Cardiac muscle cell (in vitro differentiated cells and primary cell): ENCODE measurements at places on chromosomes 11 and 22.

DNA sequence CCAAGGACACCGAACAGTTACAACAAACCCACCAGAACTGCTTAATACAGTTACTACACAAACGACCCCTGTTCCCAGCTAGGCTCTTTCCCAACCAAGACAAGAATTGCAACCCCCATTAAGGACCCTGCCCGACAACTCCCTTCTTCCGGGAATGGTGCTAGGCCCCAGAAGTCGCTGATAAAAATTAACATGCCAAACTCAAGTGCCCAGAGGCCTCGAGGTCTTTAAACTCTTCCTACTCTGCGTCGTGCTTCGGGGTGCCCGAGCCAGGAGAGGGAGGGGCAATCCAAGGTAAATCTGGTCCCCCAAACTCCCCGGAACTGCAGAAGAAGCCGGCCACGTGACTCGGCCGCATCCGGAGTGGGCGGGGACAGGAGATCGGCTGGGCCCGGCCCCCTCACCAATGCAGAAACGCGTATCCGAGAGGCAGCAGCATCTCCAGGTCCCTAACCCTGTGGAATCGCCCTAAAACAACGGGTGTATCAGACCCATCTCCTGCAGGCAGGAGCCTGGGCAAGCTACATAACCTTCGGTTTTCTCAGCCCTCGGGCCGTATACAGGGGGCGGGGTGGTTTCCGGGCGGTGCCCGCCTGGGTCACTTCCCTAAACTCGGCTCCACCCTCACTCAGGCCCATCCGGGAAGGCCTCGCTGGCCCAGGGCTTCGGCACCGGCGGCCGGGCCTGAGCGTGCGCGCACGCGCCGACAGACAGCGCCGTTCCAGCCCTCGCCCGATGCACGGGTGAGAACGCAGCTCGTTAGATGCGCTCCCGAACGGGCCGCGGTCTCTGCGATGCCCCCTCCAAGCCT lies 1.1 kb downstream of the CFL1 start:
- H3K27me3 ChIP-seq: no peaks in the 10 kb centered on the region
- peak overlapping the region; percentile 99 for H3K27ac ChIP-seq
- H3K4me1 ChIP-seq: peaks cover 7% of the 10 kb centered on the region

DNA sequence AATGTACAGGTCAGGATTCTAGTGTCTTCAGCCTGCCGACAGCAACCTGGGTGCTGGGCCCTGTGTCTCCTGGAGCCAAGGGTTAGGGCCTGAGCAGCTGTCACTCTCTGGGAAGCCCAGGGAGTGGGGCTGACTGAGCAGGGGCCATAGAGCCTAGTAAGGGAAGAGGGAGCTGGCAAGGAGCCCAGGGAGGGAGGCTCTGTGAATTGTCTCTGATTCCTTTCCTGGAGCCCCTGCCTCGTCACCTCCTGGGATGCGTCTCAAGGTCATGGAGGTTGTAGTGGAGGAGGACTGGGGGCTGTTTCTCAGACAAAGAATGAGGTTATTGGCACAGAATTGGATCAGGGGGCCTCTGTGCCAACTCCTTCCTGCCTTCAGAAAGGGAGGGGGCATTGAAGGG lies 11.8 kb downstream of the SOX10 start:
- H3K27ac ChIP-seq: peak overlapping the region; percentile 59
- H3K4me1 ChIP-seq: peaks cover 10% of the 10 kb centered on the region
- peak; percentile 9 for DNase-seq
- peaks cover 2% of the 10 kb centered on the region for H3K36me3 ChIP-seq
- H3K27me3 ChIP-seq: no peaks in the 10 kb centered on the region
- H3K4me3 ChIP-seq: no peak overlapping the region

DNA sequence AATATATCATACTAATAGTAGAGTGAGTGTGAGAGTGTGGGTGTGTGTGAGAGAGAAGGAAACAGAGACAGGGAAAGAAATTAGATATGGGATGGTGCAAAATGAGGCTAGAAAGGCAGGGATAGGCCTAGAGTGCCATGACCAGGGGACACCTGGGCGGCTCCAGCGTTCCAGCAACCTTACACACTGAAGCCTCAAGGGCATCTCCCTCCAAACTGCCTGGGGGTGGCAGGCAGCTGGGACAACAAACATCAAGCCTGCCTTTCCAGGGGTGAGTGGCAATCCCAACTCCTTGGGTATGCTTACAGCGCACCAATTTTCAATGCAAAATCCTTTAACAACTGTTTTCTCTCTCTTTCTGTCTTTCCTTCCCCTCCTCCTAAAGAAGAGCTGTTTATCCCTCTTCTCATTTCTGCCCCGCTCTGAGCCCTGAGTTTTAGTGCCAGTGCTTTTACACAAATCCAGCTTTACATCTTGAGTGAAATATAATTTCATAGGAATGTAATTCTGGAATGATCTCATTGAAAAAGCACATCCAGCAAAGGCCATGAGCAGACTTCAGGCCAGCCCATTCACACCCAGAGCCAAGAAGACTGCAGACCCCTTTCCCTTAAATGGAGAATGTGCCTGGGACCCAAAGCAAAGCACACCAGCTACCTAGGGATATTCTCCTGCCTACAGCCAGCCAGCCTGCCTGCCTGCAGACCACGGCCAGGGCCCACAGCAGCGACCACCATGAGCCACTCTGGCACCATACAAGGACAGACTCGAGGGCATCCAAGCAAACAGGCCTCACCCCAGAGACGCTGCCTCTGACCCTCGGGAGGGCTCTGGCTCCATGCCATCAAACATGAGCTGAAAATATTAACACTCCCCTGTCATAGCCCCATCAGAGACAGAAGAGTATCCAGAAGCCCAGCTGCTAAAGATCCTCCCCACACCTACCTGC lies 90.3 kb downstream of the RPL27A start:
- no peaks in the 10 kb centered on the region for H3K36me3 ChIP-seq
- no peaks in the 10 kb centered on the region for H3K27me3 ChIP-seq
- no peak for DNase-seq
- H3K27ac ChIP-seq: no peak overlapping the region

GRCh38 chr22:20783844-20784723 lies 10.2 kb downstream of the SERPIND1 start:
- H3K27ac ChIP-seq: no peak overlapping the region
- peak; percentile 61 for DNase-seq
- H3K4me3 ChIP-seq: no peak overlapping the region
- H3K27me3 ChIP-seq: no peaks in the 10 kb centered on the region
- H3K36me3 ChIP-seq: no peaks in the 10 kb centered on the region

- H3K36me3 ChIP-seq: no peaks in the 10 kb centered on the region
- H3K4me3 ChIP-seq: no peak overlapping the region
- no peaks in the 10 kb centered on the region for H3K27me3 ChIP-seq
- peaks cover 9% of the 10 kb centered on the region for H3K4me1 ChIP-seq
- no peak for DNase-seq
Measured at GRCh38 chr11:75174781-75175370, 24.0 kb downstream of the SLCO2B1 start.

DNA sequence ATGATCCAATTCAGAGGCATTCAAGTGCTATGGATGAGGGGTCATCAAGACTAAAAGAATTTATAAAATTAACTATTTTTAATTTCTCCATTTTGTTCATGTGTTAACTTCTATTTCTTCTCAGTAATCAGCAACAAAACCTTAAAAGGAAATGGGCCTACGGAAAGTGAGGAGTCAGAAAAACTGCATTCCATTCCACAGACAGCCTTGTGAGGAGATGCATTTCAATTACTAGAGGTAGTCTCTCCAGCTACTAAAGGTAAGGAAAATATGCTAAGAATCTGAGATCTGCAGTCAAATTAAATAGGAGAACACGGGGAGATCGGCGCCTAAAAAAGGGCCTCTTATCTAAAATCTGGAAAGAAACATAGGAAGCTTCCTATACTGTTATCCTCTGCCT lies 661.7 kb downstream of the DLG2 start:
- DNase-seq: no peak
- H3K27ac ChIP-seq: no peak overlapping the region
- H3K4me3 ChIP-seq: no peak overlapping the region
- H3K27me3 ChIP-seq: no peaks in the 10 kb centered on the region
- no peaks in the 10 kb centered on the region for H3K36me3 ChIP-seq

GRCh38 chr11:77308838-77309237 lies 7.4 kb upstream of the GDPD4 start:
- H3K27me3 ChIP-seq: no peaks in the 10 kb centered on the region
- DNase-seq: no peak
- H3K4me1 ChIP-seq: no peaks in the 10 kb centered on the region
- H3K36me3 ChIP-seq: no peaks in the 10 kb centered on the region
- H3K4me3 ChIP-seq: no peak overlapping the region

DNA sequence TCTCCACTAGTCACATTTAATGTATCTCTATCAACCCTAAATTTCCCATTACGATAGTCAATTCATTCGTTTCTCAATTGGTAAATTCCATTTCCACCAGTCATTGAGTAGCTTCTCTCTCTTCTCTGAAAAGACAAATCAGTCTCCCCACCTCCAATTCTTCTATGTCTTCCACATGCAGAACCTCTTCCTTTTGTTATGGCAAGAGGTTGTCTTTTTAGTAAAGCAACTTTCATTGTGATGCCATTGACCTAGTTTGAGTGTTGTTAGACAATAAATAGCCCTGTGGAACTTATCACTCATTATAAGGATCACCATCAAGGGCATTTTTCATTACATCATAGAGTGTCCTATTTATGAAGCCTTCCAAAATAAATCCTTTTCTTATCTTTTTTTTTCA lies 340.9 kb downstream of the LRRC4C start:
- no peaks in the 10 kb centered on the region for H3K27me3 ChIP-seq
- no peak for DNase-seq
- no peaks in the 10 kb centered on the region for H3K36me3 ChIP-seq
- no peaks in the 10 kb centered on the region for H3K4me1 ChIP-seq
- no peak overlapping the region for H3K4me3 ChIP-seq

DNA sequence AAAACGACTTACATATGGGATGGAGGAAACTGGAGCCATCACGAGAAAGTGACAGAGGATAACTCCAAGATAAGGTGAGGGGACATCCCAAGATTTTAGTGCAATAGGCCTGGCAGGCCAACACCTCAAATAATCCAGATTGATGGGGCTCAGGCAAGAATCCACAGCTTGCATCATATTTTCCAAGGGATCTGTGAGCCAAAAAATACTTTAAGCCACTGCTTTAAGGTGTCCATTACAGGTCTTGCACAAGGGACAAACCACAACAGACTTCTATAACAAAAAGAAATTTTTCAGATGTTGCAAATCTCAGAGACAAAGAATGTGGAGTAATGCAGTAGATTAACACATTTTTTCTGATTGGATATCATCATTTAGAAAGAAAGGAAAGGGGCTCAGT lies 45.6 kb downstream of the DENND5A start:
- H3K4me1 ChIP-seq: peaks cover 6% of the 10 kb centered on the region
- H3K36me3 ChIP-seq: no peaks in the 10 kb centered on the region
- peak; percentile 94 for DNase-seq
- no peak overlapping the region for H3K27ac ChIP-seq

GRCh38 chr11:13663631-13664071 lies 4.8 kb upstream of the FAR1 start:
- no peaks in the 10 kb centered on the region for H3K36me3 ChIP-seq
- H3K4me3 ChIP-seq: no peak overlapping the region
- H3K4me1 ChIP-seq: no peaks in the 10 kb centered on the region

DNA sequence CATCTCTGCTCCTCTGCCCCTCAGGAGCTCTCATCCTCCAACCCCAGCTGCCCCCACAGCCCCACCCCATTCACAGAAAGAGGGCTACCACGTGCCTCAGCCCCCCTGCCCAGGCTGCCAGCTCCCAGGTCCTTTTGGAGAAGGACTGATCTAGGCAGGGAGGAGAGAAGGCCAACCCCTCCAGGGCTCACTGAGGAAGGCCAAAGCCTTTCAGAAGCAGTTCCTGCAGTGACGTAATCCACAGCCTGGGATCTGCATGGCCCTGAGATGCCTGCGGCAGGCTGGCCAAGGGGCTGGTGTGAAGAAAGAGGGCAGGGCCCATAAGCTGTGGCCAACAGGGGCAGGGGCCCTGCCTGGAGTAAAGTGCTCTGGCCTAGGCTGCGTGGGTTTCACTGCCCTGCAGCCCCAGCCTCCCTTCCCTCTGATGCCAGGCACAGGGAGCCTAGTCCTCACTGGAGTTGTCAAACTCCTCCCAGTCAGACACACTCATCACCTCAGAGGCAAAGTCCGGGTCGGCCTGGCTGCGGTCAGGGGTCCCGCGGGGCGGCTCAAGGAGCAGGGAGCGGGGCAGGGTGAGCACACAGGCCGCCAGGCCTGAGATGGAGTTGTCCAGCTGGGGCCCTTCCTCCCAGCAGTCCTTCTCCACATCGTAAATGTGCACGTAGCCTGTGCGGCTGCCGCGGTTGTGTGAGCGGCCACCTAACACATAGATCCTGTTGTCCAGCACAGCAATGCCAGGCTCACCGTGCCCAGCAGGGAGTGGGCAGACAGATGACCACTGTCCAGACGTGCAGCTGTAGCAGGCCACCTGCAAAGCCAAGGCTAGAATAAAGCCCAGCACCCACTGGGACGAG lies 4.2 kb upstream of the SCARF2 start:
- peak overlapping the region; percentile 14 for H3K27ac ChIP-seq
- peaks cover 6% of the 10 kb centered on the region for H3K4me1 ChIP-seq
- H3K4me3 ChIP-seq: no peak overlapping the region
- peak; percentile 47 for DNase-seq
- no peaks in the 10 kb centered on the region for H3K27me3 ChIP-seq
- peaks cover 17% of the 10 kb centered on the region for H3K36me3 ChIP-seq
